ENCODE measurements at places on chromosomes 5 and 9.

- DNase-seq = no peak
These were observed 125.0 kb upstream of the RASGRF2 start for GRCh38 chr5:80835128-80835527.

DNA sequence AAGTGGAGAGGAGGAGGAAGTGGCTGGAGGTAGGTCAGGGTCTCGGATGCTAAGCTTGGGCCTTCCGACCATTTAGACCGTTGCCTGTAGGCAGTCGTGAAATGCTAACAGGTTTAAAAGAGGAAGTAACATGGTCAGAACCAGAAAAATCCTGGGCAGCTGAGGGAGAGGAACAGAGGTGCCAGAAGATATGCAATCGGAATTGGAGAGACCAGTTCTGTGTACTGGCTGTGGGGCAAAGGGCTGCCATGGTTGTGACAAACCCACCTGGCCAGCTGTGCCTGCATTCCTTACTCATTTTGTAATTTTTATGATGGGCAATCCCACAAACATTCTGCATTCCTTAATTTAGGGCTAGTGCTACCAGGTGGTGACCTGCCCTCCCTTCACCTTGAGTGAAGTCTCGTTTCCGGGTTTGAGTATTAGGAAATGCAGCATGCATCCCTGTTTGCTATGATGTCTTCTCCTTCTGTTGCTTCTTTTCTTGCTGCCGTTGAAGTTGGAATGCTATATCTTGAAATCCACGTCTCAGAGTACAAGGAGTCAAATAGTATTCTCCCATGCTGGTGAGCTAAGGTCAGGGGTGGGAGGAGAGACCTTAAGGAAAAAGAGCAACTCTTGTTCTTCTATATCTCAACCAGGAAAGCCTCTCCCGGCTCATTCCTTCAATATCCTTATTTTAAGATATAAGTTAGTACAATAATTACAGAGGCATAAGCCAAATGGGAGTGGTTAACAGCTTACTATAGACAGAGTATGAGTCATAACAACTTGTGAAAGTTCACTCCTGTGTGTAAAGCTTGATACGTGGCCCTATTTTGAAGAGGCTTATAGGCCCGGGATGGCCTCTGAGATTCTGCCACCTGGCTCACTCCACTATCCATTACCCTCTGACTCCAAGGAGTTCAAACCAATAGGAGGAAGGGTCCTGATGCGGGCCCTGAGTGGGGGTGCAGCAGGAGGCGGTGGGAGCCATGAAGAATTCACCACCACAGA, 37.0 kb downstream of the B4GALT1 start:
- no peak for DNase-seq

- no peak for DNase-seq
These were observed 86.0 kb downstream of the TRIO start for GRCh38 chr5:14229181-14229580.

GRCh38 chr5:105088102-105088501, 1525.5 kb upstream of the NUDT12 start:
- DNase-seq = no peak

GRCh38 chr9:124185413-124185812, 72.3 kb upstream of the NEK6 start:
- DNase-seq = no peak

DNA sequence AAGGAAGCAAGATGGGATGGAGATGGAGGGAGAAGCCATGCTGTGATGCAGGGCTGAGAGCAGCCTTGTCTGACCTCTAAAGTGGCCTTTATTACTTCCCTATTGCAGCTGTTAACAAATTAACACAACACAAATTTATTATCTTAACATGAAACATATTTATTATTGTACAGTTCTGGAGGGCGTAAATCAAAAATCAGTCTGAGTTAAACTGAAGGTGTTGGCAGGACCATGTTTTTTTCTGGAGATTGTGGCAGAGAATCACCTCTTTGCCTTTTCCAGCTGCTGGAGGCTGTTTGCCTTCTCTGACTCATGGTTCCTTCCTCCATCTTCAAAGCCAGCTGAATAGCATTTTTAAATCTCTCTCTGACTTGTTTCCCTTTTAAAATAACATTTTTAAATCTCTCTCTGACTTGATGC, 7.2 kb upstream of the MCC start:
- DNase-seq = no peak

GRCh38 chr5:61933787-61934626, 372.0 kb upstream of the KIF2A start:
- DNase-seq = no peak

- DNase-seq = no peak
These were observed 247.9 kb downstream of the BNC2 start for GRCh38 chr9:16622541-16622940.

GRCh38 chr9:136978073-136978864, 965 bp downstream of the PTGDS start:
- DNase-seq = peak; percentile 95

DNA sequence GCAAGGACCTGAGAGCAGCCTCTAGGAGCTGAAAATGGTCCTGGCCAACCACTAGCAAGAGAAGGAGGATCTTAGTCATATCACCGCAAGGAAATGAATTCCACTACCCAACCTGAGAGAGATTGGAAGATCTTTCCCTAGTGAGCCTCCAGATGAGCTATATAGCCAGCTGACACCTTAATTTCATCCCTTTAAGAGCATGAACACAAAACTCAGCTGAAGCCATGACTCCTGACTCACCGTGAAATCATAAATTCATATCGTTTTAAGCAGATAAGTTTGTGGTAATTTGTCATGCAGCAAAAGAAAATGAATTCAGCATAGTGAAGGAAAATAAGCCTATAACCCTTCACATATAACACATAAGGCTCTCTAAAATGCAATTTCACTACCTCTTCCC, 23.5 kb downstream of the MAPKAP1 start:
- peak; percentile 35 for DNase-seq

DNA sequence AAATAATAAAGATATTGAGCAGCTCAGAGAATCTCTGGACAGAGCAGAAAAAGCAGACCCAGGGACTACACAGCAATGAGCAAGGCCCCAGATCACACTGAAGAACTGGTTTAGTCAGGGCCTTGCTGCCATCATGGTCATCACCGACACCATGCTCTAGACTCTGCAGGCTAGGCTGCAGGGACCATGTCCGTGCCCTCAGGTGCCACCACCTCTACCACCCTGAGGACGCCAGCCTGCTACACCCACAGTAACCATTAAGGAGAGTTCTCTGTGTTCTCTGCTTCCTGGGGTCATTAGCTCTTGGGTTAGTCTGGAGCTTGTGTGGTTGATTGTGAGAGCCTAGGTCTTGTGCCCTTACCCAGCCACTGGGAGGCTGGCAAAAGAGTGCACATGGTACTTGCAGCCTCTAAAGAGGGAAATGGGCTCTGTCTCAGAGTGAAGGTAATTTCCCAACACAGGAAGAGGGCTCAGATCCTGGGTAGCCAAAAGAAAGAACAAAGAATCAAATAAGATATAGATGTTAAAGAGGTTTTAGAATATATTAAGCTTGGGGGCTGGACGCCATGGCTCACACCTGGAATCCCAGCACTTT, 31.9 kb upstream of the JADE2 start:
- DNase-seq = no peak

DNA sequence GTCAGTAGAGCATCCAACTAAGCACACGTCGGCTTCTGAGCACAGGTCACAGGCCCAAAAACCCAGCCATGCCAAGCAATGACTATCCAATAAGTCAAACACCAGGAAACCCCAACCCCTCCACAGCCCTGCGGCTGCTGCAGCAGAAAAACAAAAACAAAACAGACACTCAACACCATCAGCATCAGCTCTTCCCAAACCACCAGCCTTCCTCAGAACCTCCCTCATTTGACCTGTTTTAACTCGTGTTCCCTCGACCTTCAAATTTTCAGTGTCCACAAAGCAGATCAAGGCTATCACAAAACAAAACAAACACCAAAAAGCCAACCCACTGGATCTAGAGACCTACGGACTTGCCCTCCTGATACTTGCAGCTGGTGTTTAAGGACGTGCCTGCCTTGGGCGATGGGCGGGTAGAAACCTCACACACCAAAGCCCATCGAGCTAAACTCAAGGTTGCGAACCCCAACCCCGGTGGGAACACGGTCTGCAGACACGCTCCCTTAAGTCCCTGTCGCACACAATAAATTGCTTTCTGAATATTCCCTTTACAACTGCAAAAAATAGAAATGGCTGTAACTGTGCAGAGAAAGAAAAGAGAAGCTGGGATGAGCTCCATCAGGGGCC, 247.1 kb upstream of the ANKRD55 start:
- DNase-seq = peak; percentile 24

DNA sequence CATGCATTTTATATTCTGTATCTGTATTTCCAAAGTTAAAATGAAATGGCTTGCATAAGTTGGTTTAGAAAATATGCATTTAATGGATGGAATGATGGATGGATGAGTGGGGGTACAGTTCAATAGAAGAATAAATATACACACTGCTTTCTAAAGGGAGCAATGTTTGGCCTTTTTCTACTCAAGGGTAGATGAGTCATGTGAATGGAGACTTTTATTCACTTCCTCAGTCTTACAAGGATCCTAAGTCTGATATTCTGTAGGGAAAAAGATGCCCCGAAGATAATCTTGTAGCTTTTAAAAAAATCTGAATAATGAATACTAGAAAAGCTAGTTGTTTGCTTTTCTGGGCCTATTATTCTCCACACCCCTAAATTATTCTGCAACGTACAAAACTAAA, 2112.1 kb downstream of the MAT2B start:
- DNase-seq = no peak

Data from hepatic stellate cell (primary cell).